ENCODE measurements at places on chromosomes 6 and 20.

- no peak for DNase-seq
These were observed 9.0 kb upstream of the HDAC2 start for GRCh38 chr6:113979937-113980336.

DNA sequence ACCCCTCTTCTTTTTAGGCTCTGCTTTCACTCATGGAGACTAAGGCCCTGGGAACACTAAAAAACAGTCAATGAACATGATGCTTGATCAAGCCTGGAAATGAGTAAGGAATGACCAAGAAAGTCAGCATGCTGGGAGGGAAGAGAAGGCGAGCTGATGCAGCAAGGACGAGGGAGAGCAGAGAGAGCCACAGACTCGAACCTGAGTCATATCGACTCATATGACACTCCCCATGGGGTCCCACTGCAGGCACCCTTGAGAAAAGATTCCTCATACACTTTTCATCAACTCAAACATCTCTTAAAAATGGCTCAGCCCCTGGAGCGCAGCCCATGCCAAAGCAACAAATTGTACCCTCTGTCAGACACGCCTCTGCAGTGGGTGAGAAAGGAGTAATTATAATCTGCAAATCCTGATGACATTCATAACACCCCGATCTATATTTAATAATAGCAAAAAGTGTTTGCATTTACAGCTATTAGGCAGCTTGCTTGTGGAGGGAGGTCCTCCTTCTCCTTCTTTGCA lies 127.2 kb downstream of the F13A1 start:
- DNase-seq = no peak

DNA sequence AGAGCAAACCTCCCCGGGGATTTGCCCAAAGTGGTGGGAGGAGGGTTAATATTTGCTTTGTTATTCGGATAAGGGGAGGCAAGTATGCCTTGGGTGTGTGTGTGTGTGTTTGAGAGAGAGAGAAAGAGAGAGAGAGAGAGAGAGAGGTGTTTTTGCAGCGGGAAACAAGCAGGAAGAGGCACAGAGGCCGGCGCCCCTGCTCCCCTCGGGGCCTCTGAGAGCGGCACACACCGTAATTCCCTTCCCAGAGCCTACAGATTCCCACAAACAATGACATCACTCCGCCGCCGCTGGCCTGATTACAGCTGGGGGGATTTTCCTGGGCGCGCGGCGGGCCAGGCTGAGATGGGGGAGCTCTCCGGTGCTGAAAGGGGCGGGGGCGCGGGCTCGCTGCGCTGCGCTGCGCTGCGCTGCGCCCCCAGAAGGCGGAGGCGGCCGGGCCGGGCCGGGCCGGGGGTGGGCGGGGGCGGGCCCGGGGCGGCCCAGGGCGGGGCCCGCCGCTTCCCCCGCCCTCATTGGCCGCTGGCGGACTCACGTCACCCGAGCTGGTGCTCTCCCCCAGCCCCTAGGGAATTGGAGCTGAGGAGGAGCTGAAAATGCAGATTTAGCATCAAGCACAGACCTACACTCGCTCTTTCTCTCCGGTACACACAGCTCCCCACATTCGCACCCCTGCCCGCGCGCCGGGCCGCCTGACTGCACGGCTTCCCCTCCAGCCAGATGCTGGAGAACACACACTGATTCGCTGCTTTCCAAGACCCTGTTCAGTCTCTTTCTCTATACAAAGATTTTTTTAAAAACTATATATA lies at the start of gene PCSK2:
TSS of gene PCSK2 (plus strand) at position 631 of the 809 bp plus-strand sequence. CDS start 266 bp downstream, outside the sequence.
- peak; percentile 18 for DNase-seq

GRCh38 chr6:163460307-163460782 lies 45.8 kb downstream of the QKI start:
- peak; percentile 63 for DNase-seq

GRCh38 chr6:145891565-145891964 lies 72.6 kb downstream of the SHPRH start:
- peak; percentile 90 for DNase-seq

- DNase-seq = no peak
These were observed 126.1 kb downstream of the PHACTR1 start for GRCh38 chr6:12842658-12843057.

- no peak for DNase-seq
These were observed 13.5 kb upstream of the ZBTB46 start for GRCh38 chr20:63844511-63844991.

DNA sequence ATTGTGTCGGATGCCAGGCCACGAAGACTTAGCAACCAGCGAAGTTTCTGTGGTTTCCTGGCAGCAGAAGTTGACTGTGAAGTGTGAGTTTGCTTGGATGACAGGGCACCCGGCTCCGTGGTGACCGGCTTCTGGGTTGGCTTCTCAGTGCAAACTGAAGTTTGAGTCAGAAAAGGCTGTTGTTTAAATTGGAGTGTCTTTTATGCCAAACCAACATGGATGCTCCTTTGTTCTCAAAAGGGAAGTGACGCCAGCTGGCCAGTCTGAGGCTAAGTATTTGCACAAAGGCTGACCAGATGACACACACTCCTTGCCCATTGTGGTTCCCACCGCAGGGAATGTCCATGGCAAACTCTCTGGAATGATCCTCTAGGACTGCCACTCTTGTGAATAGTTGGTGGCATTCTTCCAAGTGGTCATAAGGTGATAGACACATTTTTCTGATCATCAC lies 164.8 kb upstream of the QKI start:
- DNase-seq = no peak

GRCh38 chr6:1587977-1588376 lies 21.7 kb upstream of the FOXC1 start:
- no peak for DNase-seq

- no peak for DNase-seq
These were observed 212.7 kb upstream of the PLN start for GRCh38 chr6:118335325-118335816.
